Motor neuron (in vitro differentiated cells): ENCODE measurements at places on chromosomes 1 and 21.

GRCh38 chr21:33041981-33042380 lies 16.2 kb downstream of the OLIG2 start:
- ATAC-seq = no peak

- ATAC-seq = no peak
Measured at GRCh38 chr1:55428944-55429931, 214.1 kb upstream of the USP24 start.

- no peak for ATAC-seq
Measured at GRCh38 chr1:87007323-87007722, 92.9 kb downstream of the HS2ST1 start.

DNA sequence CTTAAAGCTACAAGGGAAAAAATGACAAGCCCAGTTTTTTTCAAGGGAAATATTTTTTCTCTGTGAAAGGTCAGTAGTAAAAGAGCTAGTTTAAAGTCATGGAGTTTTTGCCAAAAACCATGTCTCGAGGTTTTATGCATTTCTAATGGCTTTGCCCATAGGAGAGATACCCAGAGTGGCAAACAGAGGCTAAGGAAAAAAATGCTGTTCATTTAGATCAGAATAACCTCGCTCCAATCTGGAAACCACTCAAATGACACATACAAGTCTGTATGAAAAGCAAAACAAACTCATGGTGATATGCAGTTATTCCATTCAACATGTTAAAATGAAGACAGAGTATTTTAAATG lies 36.9 kb upstream of the EDEM3 start:
- ATAC-seq = no peak

DNA sequence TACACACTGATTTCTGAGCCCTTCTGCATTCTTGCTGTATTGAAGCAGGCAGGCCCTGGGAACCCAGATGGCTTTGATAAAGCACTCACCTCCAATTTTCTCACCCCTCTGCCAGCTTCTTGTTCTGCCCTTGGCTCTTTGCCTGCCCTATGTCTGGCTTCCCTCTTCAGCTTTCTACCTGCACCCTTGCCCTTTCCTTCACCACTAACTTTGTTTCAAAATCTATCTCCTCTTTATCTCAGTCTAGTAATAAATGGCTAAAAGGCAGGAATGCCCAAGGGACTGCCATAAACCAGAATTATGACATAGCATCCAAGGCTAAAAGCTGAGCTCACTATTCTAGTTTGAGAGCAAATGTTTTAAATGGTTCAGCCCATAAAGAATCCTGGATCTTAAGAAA lies 178.7 kb downstream of the TNR start:
- peak; percentile 66 for ATAC-seq

DNA sequence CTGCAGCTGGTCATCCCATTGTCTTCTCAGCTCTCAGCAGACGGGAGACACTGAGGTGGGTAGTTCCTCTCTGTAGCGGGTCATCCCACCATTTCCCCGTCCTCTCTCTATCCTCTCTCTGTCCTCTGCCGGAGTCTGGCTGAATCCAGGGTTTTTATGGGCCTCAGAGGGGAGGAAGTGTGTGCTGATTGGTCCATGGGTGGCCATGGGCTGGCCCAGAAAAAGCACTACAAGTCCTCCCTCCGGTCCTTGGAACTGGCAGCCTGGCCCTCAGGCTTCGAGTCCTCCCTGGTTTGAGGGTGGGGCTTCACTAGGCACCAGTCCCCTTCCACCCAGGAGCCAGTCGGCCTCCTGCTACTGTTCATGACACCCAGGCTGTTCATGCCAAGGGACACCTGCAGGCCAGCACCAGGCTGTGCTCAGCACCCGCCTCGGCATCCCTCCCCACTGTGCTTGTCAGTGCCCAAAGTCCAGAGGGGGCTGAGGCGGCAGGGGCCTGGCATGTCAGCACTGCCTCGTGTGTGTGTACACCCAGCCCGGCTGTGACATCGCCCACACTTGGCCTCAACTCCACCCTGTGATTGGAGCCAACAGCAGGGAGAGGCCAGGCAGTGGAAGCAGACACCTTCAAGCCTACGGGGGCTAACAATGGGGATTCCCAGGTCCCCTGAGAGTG lies 23.0 kb upstream of the LRRC8C start:
- ATAC-seq = no peak

DNA sequence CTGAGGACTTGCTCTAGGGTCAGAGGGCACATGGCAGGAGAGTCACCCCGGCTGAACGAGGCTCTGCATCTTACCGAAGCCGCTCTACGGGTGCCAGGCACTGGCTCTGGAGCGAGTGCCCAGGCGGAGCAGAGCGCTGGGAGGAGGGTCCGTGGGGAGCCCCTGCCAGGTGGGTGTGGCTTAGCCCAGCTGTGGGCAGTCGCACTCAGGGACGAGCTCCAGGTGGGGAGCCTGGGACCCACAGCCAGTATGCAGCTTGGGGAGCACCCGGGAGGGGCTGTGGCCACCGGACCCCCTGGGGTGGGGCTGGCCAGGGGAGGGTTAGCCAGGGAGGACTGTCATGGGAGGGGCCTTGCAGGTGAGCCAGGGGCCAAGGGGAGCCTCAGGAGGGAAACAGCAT lies 3.8 kb downstream of the AGRN start:
- no peak for ATAC-seq

DNA sequence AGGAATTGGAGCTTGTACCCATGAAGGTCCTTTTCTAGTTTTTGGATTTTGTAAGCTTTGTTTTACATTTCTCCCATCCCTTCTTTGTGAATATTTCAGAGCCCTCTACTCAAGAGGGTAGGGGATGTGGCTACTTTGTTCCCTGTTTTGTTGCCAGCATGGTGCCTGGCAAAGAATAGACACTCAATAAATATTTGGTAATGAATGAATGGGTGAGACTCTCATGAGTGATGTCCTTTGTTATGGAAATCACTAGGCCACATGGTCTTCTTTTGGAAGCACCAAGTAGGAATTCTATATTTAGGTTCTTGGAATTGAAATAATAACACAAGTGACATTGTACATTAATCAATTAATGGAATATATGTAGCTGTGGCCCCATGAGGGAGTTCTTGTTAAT lies 26.8 kb upstream of the ATP5PO start:
- ATAC-seq = no peak

- ATAC-seq = no peak
Measured at GRCh38 chr1:17258116-17258757, 9.3 kb downstream of the PADI3 start.

DNA sequence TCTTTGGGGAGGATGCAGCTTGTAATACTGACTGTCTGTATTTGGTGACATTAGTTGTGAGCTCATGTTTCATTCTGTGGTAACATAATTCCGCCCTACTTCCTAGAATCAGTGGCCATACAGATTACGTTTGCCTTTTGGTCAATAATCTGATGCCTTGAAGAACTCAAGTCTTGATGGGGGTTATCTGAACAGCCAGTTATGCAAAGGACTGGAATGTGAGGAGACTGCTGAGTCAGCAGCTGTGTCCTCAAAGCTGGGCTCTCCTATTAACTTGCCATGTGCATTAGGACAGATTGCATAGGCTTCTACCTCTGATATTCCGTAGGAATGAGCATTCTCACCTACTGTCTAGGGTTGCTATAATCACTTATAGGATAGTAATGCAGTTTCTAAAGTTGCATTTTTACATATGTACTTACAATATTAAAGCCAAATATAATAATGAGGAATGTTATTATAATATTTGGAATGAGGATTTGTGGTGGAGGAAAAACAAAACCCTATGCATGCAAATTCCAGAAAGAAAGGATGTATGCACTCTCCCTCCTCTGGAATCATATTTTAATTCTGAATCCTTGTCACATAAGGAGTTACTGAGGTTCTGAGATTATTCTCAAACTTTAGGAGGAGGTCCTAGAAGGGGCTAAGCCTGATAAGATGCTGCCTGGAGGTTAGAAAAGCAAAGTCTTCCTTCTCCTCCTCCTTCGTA lies 116.0 kb downstream of the NOS1AP start:
- peak; percentile 88 for ATAC-seq

GRCh38 chr1:171984262-171984661 lies 143.0 kb downstream of the DNM3 start:
- no peak for ATAC-seq

- no peak for ATAC-seq
Measured at GRCh38 chr1:156421939-156422601, 53.1 kb downstream of the RHBG start.

- ATAC-seq = peak; percentile 58
Measured at GRCh38 chr1:3668585-3669300, 16.4 kb downstream of the TP73 start.

- no peak for ATAC-seq
Measured at GRCh38 chr1:155202198-155202597, 5.5 kb downstream of the THBS3 start.

DNA sequence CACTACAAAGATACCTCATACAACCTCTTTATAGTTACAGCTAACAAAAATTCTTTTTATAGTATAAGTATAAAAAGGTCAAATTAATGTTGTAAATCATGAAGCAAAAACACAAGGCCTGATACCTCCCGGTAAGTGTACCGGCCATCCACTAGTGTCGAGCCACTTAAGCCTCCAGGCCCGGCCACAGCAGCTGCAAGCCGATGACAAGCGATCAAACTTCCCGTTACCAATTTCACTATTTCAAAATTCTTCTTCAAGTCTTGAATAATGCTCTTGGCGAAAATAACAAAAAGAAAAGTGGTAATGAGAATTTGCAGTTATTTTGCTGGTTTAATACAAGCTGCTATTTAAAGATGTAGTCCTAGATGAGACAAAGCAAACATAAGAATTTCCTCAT lies 67.6 kb downstream of the USP24 start:
- no peak for ATAC-seq

DNA sequence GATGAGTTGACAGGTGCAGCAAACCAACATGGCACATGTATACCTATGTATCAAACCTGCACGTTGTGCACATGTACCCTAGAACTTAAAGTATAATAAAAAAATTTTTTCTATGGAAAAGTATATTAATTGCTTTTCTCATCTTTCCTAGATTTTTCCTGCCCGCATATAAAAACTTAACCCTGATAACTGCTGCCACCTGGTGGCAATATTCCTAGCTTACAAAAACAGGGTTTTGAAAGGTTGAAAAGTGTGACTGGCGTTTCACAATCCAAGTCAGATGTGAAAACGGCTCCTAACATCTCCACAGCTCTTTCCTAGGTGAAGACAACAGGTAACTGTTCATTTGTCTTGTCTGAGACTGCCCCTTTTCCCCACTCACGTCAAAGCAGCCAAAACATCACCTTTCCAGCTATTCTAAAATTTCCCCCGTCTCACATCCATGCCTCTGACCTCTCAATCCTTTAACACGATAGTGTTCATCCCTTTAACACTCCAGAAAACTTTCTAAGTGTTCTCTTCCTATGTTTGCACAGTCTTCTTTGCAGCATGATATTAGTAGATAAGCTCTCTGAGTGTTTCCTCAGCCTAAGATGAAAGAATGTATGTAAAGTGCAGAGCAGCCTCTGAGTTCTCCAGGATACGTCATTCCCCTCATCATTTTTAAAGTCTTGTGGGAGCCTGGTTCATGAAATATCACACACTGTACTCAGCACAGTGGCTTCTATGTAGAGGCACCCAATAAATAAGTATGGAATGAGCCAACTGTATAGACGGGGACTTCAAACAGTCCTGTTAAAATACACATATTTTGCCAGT lies 27.5 kb downstream of the OVGP1 start:
- no peak for ATAC-seq

- no peak for ATAC-seq
Measured at GRCh38 chr1:177010211-177010825, 154.2 kb downstream of the ASTN1 start.

DNA sequence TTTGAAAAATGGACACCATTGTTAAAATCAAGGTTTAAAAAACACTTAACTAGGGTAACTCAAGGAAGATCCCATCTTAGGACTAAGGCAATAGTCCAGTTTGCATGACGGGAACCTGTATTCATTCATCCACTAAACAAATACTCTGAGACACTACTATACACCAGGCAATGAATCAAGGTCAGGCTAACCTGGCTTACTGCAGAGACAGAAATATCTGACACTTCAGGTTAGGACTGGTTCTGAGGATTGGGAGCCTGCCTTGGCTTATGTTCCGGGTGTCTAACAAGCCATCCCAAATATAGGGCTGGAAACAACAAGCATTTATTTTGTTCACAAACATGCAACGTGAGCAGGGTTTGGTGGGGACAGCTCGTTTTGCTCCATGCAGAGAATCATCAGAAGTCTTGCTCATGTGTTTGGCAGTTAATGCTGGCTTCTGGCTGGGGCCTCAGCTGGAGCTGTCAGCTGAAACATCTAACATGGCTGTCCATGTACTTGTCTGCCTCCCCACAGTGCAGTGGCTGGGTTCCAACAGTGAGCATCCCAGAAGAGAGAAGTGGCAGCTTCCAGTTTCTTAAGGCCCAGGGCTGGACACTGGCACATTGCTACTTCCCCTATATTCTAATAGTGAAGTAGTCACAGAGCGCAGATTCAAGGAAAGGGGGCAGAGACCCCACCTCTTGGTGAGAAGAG lies 37.0 kb upstream of the CAMK1G start:
- ATAC-seq = no peak

GRCh38 chr1:223802602-223803001 lies 43.1 kb downstream of the TP53BP2 start:
- ATAC-seq = no peak

GRCh38 chr1:48061162-48062136 lies 64.3 kb upstream of the TRABD2B start:
- peak; percentile 84 for ATAC-seq

GRCh38 chr1:3539707-3540425 lies 71.4 kb downstream of the MEGF6 start:
- ATAC-seq = peak; percentile 15

DNA sequence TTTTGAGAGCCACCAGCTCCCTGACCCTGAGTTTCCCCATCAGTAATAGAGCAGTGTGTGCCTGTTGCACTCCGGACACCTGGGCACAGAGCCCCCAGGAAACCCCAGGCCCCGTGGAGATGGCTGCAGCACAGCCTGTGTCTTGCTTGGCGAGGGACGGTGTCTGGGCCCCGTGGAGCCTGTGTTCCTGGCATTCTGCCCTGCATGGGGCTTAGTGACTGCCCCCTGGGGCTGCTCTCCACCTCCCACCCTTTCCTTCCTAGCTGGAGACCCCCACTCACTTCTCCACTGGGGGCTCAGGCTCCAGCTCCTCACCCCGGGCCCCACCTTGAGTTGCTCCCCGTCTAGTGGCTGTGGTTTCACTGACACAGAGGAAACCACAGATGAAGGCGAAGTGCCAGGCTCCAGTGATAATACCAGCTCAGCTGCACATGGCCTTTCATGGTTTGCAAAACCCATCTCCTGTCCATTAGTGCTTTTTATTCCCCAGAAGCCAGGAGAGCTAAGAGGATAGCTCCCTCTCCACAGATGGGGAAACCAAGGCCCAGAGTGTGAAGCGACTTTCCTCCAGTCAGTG lies 39.4 kb downstream of the DMRTB1 start:
- ATAC-seq = no peak

GRCh38 chr1:36986241-36986985 lies 47.9 kb downstream of the GRIK3 start:
- no peak for ATAC-seq

- ATAC-seq = no peak
Measured at GRCh38 chr21:41681939-41682718, 84.7 kb downstream of the RIPK4 start.
